Glutamatergic neuron (in vitro differentiated cells): ENCODE measurements at places on chromosomes 1 and 21. TPM values are rescaled to one million over a fixed set of nuclear protein-coding genes. Genes with fewer than 3 reads are reported as not detected.

The CRB1 gene
- 7.3 TPM for total RNA-seq

The RUNX3 gene
- total RNA-seq: 0.15 TPM

DNA sequence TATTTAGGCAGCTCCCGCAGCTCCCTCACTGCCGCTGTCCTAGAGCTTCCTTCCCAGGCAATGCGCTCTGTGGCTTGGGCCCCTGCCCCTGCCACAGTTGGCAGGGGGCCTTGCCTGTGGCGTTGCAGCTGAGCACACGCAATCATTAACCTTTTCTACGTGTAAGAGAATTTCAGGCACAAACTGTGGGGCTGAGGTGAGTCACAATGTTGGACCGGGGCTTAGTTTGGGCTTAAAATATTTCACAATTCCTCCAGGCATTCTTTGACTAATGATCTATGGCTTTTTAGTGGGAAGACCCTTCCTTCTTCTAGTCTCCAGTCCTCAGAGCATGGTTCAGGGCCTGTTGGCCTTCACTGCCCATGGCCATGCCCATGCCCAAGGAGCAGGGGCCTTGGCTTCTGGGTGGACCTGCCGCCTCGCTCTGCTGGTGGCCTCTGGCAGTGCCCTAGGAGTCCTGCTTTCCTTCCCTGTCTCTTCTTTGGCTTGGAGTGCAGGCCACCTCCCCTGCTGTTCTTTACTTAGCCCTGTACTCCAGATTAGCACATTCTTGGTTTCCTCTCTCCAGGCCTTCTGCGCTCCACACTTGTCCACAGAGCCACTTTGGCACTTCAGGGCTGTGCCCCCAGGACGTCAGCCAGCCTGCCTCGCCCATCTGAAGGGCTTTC is 39.2 kb downstream of the MAPKAPK2 start:
- no peak for DNase-seq

- peak; percentile 68 for DNase-seq
These were observed 594 bp downstream of the HDGF start for GRCh38 chr1:156750711-156751450.

The JAM2 gene
- 4.6 TPM for total RNA-seq

DNA sequence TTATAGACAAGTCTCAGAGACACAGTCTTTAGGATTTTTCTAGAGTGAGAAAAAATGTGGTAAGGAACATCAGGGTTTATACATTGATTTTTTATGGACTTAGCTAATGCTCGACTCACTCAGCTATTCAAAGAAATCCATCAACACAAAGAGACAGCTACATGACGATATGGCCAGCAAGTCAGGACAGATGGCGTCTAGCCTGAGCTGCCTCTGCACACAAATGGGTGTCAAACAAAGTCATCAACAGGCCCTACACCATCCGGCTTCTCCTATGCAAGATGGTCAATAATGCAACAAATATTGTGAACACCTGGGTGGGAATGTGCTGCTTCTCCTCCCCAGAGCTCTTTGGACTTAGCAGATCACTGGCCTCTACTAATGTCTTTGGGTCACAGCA is 13.3 kb upstream of the ERICH3 start:
- peak; percentile 66 for DNase-seq

The ARHGEF16 gene
- 0.34 TPM for total RNA-seq

- no peak for DNase-seq
These were observed 51.4 kb downstream of the LRRC8B start for GRCh38 chr1:89576013-89576412.

- DNase-seq: no peak
These were observed 323.8 kb upstream of the ST6GALNAC5 start for GRCh38 chr1:76543495-76543894.

The CLIC6 gene
- total RNA-seq: 0.17 TPM

DNA sequence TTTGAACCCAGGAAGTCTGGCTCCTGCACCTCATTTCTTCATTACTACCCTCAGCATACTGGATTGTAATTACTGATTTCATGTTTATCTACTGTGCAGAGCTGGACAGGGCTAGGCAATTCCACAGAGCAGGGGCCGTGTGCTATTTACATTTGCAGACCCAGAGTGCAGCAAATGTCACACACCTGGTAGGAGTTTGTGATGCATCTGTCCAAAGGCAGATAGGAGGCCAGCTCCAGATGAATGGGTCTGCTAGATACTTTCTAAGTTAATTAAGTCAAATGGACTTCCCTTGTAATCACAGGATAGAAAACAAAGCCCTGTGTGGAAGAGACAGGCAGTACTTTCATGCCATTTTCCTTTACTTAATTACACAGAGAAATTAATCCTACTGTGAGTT is 46.2 kb downstream of the PGBD5 start:
- DNase-seq: no peak

- no peak for DNase-seq
These were observed 233.6 kb downstream of the RPS6KC1 start for GRCh38 chr1:213284626-213285025.

The RCOR3 gene
- total RNA-seq: 82.1 TPM

The TRAF3IP3 gene
- not detected for total RNA-seq

GRCh38 chr1:91894036-91894761 is 8.2 kb upstream of the TGFBR3 start:
- DNase-seq: no peak

GRCh38 chr1:47571161-47571560 is 133.3 kb downstream of the FOXD2 start:
- DNase-seq: no peak

DNA sequence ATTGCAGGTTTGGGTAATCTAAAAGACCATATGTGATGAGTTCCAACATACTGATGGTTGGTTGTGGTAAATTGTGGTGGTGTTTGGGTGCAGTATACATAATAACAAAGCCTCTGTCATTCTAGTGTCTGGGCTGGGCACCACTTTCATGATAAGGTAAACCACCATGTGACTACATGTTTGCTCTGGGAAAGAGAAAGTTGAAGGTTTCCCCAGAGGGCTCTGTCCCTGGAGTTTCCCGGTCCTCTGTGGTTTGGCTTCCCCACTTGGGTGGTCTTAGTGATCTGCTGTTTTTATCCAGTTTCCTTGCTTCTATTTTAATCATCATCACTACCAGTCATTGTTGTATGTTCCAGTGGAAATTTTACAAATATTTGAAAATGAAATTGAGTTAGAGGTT is 55.9 kb upstream of the TSPAN2 start:
- DNase-seq: no peak

DNA sequence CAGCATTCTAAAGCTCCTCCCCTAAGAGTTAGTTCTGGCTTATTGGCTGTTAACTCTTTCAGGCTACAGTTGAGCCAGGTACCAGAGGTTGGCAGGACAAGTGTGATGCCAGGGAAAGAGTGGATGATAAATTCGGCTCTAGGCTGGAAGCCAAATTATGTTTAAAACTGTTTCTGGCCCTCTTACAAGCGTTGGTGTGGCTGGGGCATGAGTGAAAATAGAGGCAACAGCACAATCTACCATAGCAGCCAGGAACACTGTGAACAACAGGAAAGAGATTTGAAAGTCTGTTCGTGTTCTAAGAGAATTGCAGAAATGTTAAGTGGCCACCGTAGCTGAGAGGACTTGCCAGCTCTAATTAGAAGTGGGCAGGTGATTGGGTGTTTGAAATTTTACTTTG is 84.2 kb downstream of the CDC7 start:
- DNase-seq: no peak

GRCh38 chr1:37127254-37127748 is 93.0 kb upstream of the GRIK3 start:
- DNase-seq: no peak

- peak; percentile 37 for DNase-seq
These were observed 532.2 kb downstream of the MATN1 start for GRCh38 chr1:30191154-30191702.

The ANGPTL3 gene
- total RNA-seq: not detected

DNA sequence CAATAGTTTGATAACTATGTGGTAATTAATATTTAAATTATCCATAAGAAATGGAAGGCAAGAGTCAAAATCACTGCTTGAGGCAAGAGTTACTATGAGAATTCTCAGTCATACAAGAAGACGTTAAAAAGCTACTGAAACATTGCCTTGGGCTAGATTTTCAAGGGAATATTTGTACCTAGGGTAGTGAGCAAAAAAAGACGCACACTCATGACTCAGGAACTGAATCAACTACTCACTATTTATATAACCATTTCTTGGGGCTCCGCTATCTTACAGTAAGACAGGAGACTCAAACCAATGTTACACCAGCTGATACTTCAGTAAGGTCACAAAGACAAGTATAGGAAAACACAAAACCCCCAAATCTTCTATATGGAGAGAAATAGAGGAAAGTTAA is 151.5 kb upstream of the RNPC3 start:
- DNase-seq: no peak

- DNase-seq: no peak
These were observed 47.6 kb downstream of the ATP6V1G3 start for GRCh38 chr1:198492872-198493271.

- DNase-seq: no peak
These were observed 33.6 kb downstream of the SLC35D1 start for GRCh38 chr1:67020304-67020703.

DNA sequence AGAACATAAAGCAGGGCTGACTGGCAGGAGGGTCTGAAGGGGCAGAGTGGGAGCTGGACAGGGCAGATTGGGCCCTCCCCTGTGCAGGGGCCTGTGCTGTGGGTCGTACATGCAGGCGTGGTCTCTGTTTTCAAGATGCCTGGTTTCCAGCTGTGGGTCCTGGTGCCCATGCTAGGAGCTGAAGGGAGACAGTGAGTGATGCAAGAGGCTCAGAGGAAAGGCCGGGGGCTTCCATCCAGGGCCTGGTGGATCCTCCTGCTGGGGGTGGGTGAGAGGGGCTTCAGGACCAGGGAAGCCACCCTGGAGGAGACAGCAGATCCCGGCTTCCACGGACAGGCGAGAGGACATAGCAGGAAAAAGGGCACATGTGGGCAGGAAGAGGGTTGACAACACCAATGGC is 349.0 kb upstream of the VAMP3 start:
- peak; percentile 5 for DNase-seq

GRCh38 chr21:42633858-42634257 is 19.6 kb upstream of the PDE9A start:
- DNase-seq: no peak

The RASSF5 gene
- 2.7 TPM for total RNA-seq

The IVL gene
- not detected for total RNA-seq

The SLC25A34 gene
- 4.1 TPM for total RNA-seq

GRCh38 chr1:195186544-195186943 is 1421.7 kb downstream of the KCNT2 start:
- no peak for DNase-seq

The RGS8 gene
- total RNA-seq: 3.5 TPM

GRCh38 chr21:44454747-44455523 is at the start of gene LRRC3:
TSS of gene LRRC3 (plus strand) at chr21:44455510. CDS start at chr21:44456645, 1,135 bp downstream.
- peak; percentile 94 for DNase-seq
